ENCODE measurements at places on chromosomes 2 and 18.

DNA sequence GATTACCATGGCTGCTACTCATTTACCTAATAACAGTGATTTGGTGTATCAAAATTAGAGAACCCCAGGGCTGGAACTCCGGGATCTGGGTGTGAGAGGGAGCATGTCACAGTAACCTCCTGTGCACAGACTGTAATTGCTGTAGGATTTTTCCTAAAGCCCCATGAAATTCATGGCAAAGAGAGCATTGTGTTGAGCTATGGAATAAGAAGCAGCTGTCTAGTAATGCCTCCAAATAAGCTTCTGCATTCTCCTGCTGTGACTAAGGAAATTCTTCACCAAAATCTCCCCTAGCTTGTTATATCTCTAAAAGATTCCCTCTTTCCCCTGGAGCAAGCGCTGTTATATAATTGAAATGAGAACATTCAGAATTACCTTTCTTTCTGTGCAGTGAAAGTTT lies 158.1 kb upstream of the SPATS2L start:
- no peak for DNase-seq

- DNase-seq = no peak
Measured at GRCh38 chr2:31428001-31428418, 13.5 kb upstream of the XDH start.

- DNase-seq = no peak
Measured at GRCh38 chr18:56696966-56697365, 45.8 kb downstream of the WDR7 start.

DNA sequence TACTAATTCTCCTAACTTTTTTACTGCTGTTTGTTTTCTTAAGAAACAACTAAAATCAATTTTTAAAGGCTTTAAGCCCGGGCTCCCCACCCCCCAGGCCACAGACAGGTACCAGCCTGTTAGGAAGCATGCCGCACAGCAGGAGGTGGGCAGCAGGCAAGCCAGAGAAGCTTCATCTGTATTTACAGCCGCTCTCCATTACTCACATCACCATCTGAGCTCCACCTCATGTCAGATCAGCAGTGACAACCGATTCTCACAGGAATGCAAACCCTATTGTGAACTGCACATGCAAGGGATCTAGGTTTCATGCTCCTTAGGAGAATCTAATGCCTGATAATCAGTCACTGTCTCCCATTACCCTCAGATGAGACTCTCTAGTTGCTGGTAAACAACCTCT lies 517.0 kb downstream of the NRXN1 start:
- DNase-seq = no peak

GRCh38 chr2:47089083-47089464 lies 66.0 kb downstream of the STPG4 start:
- DNase-seq = no peak

- no peak for DNase-seq
Measured at GRCh38 chr2:88177556-88177955, 7.4 kb downstream of the THNSL2 start.

- DNase-seq = no peak
Measured at GRCh38 chr2:47819834-47820233, 36.9 kb downstream of the MSH6 start.

DNA sequence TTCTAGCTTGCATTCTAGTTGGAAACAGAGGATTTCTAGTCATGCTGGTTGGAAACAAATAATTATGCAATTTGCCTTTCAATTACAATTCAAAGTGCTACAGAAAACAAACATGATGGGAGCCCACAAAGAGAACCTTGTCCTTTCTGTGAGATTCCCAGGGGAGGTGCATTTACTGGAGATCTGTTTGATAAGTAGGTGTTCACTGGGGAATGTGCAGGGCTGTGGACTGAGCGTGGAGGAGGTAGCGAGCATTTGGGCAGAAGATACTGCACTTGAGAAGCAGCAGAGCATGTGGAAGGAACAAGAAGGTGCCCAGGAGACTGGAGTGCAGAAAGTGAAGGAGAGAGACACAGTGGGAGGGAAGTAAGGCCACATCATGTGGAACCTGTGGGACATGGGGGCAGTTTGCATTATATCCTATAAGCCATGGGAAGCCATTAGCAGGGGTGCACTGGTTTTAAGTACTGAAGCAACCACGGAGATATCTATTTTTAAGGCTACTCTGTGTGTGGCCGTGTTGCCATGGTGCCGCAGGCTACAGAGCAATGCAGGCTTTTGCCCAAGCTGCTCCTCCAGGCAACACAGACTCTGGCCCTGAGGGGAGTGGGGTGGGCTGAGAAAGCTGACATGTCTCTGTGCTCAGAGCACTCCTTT lies 154.0 kb downstream of the ANTXR1 start:
- DNase-seq = no peak

DNA sequence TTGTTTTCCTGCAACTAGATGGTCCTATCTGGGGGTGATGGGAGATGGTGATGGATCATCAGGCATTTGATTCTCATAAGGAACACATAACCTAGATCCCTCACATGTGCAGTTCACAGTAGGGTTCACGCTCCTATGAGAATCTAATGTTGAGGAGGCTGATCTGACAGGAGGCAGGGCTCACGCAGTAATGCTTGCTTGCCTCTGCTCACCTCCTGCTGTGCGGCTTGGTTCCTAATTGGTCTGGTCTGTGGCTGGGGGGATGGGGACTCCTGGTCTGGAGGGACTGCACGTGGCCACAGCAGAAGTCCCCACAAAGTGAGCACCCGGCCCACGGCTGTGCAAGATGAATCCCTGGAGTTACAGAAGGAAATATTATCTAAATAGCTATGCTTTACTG lies 11.3 kb downstream of the MC5R start:
- no peak for DNase-seq

DNA sequence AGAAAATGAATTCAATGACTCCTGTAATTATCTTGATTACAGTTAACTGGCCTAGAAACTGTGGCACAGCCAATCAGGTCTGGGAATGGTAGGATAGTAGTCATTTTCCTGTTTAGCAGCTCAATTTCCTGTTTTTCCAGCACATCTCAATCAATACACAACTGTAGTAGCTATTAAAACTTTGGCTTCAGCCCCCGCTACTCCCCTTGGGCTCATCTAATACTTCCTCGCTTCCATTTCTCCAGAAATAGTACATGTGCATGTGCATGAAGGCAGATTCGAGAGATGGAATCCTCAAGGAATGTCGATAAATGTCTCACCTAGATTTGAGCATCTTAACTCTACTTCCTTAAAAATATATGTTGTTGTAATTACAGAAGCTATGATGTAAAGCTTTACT lies 9.7 kb downstream of the COBLL1 start:
- DNase-seq = no peak

- no peak for DNase-seq
Measured at GRCh38 chr2:131201098-131201497, 8.2 kb upstream of the POTEE start.

GRCh38 chr2:240505910-240506309 lies 51.9 kb downstream of the ANKMY1 start:
- no peak for DNase-seq

DNA sequence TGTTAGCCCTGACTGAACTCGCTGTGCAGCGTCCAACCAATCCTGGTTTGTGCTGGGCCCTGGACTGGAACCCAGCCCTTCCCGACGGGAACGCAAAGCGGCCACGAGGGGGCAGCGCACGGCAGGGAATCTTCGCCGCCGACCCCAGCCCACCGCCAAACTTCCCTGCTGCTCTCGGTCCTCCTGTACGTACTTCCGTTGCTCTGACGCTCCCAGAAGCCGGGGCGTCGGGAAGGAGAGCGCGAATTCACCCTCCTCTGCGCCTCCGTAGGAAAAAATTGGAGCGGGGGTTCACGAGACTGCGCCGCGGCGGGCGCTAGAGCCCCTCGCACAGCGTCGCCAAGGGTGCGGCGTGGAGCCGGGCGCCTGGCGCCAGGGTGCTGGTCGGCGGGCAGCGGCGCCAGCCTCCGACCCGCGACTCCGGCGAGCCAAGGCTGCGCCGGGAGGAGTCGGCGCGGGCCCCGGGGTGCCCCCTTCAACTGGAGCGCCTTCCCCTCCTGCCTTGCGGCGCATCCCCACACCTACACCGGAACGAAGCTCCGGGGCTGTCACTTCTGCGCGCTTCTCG lies 873 bp upstream of the SH3RF3 start:
- DNase-seq = peak; percentile 42

- DNase-seq = no peak
Measured at GRCh38 chr18:57218281-57218680, 71.4 kb downstream of the BOD1L2 start.

DNA sequence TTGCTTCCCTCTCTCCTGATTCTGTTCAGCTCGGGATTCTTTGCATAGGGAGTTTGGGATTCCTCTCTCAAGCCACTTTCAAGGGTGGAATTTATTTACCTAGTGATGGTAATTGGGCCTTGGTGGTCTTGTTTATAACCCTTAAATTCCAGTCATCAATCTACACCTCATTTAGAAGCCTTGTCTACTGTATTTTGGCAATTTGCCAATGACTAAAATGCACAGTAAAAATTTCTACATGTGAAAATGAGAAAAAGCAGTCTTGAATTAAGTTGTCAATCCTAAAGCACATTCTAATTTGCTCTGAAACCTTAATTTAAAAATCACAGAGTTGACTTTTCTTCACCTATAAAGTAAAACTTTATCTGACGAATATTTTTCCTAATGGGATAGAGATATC lies 749.2 kb upstream of the CRIM1 start:
- DNase-seq = no peak

GRCh38 chr18:11581286-11581685 lies 28.1 kb upstream of the SLC35G4 start:
- no peak for DNase-seq

DNA sequence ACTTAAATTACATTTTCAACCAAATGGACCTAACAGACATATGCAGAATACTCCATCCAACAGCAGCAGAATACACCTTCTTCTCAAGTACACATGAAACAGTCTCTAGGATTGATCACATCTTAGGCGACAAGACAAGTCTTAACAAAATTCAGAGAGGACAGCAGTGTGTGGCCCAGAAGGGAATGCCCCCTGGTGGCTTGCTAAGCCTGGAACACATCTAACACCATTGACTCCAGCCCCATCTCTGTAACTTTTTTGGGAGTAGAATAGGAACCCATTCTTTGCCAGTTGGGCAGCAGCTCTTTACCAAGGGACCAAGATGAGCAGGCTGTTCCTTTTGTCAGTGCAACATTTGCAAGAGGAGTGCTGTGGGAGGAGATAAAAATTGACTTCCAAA lies 249.9 kb downstream of the PLCL1 start:
- DNase-seq = no peak

- DNase-seq = no peak
Measured at GRCh38 chr18:79819968-79820351, 22.2 kb downstream of the KCNG2 start.

- no peak for DNase-seq
Measured at GRCh38 chr2:233892793-233893192, 24.4 kb upstream of the TRPM8 start.

DNA sequence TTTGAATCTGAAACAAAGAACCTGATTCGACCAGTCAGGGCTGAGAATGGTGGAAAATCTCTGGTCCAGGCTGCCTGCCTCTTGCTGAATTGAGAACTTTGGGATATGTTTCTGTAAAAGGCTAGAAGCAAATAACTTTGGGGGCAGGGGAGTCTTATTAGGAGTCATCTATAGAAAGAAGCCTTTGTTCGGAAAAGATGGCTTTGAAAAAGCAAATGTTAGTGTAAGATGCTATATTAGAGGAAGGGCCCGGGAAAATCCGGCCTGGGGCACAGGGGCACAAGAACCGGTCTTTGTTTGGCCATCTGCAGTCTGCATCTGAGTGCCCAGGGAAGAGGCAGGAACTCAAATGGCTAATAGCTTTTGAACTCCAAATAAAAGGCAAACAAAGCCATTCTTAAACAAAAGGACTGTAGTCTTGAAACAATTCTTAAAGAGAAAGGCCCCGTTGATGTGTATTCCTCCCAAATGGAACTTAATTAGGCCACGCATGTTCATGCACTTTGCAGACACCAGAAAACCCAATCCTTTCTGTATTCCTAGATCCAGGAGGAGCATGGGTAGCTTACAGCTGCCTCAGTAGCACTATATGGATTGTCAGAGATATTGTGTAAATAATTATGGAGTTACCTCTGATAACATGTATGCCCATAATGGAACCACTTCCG lies 180.0 kb upstream of the ARL4C start:
- no peak for DNase-seq

- DNase-seq = no peak
Measured at GRCh38 chr2:163469561-163469962, 266.2 kb downstream of the FIGN start.

DNA sequence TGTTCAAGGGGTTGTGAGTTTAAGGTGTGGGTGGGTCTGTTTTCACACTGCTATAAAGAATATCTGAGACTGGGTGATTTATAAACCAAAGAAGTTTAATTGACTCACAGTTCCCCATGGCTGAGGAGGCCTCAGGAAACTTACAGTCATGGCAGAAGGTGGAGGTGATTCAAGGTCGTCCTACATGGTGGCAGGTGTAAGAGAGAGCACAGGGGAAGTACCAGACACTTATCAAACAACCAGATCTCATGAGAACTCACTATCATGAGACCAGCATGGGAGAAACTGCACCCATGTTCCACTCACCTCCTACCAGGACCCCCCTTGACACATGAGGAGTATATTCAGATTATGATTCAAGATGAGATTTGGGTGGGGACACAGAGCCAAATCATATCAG lies 38.0 kb downstream of the RHBDD1 start:
- no peak for DNase-seq

- DNase-seq = no peak
Measured at GRCh38 chr2:53640466-53640865, 127.1 kb upstream of the CHAC2 start.

DNA sequence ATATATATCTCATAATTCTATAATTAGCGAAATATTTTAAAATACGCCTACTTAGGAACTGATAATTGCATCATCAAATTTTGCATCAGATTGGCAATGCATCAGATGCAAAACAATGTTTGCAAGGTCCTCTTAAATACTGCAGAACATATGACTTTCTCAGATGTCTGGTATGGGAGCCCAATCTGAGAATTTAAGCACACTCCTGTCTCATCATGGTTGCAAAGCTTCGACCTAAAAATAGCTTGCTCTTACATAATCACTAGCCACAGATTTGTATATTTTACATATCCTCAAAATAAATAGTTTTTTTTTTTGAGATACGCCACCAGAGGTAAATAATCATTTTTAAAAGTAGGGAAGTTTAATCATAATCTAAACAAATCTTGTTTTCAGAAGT lies 123.2 kb downstream of the CABYR start:
- no peak for DNase-seq

DNA sequence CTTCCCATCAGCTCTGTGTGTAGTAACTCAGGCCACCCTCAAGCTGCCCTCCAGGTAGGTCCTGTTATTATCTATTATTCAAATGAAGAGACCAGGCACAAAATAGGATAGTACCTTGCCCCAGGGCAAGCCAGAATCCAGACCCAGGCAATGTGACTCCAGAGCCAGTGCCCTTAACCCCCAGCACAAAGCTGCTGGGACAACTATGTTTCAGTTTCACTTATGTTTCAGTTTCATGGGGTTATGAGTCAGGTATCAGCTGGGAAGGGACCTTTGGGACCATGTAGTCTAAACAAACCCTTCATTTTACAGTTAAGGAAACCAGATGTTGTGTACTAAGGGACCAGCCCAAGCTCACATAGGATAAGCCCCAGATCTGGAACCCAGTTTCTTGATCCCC lies 10.0 kb downstream of the HK2 start:
- DNase-seq = no peak
